ENCODE measurements at places on chromosomes 3 and 15.

- no peak for DNase-seq
Observed at GRCh38 chr15:48547286-48547685, 98.2 kb downstream of the FBN1 start.

DNA sequence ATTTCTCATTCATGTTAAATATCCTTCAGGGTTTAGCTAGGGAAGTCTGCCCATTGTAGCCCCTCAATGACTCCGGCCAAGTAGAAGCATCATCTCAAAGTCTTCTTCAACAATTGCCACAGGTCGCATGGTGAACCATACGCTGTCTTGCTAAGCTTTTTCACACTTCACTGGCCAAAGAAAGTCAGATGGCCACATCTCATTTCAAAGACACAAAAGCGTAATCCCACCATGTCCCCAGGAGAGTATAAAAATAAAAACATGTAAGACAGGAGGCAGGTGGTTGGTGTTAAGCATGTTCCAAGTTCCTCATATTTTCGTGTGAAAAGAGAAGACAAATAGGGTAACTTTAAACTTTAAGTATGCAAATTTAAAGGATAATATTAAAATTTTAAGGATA, 147.4 kb downstream of the ERC2 start:
- no peak for DNase-seq

DNA sequence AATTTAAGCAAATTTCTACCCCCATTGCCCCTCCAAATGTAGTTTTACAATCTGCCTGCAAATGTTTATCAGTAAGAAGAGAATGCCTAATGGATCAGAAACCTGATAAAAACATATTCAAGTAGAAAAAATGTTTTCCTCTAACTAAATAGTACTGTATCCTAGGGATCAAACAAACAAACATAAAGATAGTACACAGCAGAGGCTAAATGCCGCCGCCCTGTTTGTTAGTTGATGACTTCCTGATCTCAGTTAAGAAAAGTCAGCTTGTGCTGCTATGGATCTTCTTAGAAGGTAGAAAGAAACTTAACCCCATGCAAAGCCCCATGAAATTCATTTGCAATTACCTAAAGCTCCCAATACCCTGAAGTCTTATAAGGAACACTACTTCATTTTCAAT, 387.3 kb upstream of the THBS1 start:
- no peak for DNase-seq

GRCh38 chr3:8215821-8216220, 285.8 kb upstream of the LMCD1 start:
- no peak for DNase-seq

- no peak for DNase-seq
Observed at GRCh38 chr15:69916169-69916785, 181.4 kb downstream of the TLE3 start.

GRCh38 chr3:57128826-57129667, 36.1 kb downstream of the IL17RD start:
- no peak for DNase-seq

GRCh38 chr15:51132384-51133139, 37.9 kb upstream of the TNFAIP8L3 start:
- peak; percentile 46 for DNase-seq

DNA sequence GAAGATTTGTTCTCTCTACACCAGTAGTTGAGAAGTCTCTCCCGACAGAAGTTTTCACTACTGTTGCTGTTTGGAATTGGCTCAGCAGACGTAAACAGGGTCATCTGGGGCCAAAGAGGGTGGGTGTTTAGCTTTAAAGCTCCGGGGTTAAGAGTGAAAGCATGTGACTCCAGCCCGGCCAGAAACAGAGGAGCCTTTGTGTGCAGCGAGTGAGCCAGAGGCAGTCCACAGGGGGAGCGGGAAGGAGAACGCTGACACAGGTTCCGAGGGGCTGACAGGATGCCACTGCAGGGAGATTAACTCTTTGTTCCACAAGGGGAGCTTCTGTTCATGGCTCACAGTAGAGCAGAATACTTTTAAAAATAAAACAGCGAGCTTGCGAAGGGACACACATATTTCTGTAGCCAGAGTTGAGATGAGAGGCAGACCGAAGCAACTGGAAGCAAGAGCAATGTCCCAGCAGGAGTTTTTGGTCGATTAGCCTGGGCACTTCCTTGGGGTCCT, 26.9 kb downstream of the BMF start:
- DNase-seq: no peak

DNA sequence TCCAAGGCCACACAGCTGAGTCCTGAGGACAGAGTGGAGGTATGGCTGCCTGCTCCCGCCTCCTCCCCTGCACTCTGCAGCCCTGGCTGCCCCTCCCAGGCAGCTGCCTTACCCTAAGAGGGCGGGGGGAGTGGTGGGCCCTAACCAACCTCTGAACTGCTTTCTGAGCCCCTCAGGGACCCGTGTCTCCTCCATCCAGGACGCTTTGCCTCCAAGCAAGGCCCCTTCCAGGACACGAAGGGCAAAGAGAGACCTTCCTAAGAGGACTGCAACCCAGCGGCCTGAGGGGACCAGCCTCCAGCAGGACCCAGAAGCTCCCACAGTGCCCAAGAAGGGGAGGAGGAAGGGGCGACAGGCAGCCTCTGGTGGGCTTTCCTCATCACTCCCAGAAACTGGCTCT, 7.6 kb downstream of the NEIL1 start:
- DNase-seq: no peak

GRCh38 chr15:65512807-65513416, 4.6 kb downstream of the DPP8 start:
- DNase-seq: no peak

- no peak for DNase-seq
Observed at GRCh38 chr3:17771177-17772017, 29.0 kb upstream of the TBC1D5 start.

- DNase-seq: no peak
Observed at GRCh38 chr3:61627768-61628185, 66.4 kb downstream of the PTPRG start.

- no peak for DNase-seq
Observed at GRCh38 chr3:138684396-138684795, 75.8 kb downstream of the FAIM start.

GRCh38 chr3:153373606-153374005, 211.6 kb downstream of the RAP2B start:
- DNase-seq: peak; percentile 41

DNA sequence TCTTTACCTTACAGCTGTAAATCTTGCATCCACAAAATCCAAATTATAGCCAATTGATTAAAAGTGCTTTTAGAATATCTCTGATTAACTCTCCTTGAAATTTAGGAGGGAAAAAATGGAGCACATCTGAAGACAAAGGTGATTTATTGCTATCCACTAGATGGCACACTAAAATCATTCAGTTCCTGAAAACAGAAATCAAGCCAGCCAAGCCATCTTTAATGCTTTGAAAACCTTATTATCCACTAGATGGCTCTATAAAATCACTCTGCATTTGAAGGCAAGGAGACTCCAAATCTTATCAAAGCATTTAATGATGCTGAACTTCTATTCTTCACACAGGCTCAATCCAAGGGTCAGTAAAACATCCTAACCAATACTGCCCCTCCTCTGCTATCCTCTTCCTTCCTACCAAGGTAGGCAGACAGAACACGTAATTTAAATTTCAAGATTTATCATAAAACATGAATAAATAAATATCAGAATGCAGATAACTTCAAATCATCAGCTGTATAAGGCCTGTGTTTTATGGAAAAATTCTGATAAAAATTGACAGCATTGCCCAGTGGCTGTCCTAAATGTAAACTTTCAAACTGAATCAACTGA, 48.4 kb downstream of the GOLIM4 start:
- peak; percentile 91 for DNase-seq

DNA sequence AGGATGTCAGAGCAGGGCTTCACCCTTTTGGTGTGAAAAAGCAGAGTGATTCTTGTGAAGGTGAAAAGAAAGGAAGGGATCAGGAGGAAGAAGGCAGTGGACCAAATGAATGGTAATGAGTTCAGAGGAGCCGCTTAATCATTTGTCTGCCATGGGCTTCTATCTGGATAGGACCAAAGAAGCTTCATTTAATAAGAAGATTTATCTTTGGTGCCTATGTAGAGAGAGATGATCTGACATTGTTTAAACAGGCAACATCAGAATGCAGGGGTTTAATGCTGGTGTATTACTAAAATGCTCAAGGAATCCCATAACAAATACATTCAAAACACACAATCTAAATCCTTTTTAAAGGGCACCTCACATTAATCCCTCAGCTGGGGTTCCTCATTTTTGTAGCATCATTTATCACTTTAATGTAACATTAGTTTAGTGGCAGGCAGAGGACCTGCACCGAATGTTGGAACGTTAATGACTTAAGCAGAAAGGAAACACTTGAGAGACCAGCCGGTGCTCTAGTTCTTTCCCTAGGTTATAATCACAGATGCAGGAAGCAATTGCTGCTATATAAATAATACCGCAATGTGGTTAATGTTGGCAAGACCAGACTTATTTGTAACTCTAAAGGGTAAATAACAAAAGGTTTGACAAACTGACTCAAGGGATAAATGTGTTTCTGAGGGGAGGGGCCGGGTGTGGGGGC, 27.9 kb upstream of the IL1RAP start:
- DNase-seq: peak; percentile 10

DNA sequence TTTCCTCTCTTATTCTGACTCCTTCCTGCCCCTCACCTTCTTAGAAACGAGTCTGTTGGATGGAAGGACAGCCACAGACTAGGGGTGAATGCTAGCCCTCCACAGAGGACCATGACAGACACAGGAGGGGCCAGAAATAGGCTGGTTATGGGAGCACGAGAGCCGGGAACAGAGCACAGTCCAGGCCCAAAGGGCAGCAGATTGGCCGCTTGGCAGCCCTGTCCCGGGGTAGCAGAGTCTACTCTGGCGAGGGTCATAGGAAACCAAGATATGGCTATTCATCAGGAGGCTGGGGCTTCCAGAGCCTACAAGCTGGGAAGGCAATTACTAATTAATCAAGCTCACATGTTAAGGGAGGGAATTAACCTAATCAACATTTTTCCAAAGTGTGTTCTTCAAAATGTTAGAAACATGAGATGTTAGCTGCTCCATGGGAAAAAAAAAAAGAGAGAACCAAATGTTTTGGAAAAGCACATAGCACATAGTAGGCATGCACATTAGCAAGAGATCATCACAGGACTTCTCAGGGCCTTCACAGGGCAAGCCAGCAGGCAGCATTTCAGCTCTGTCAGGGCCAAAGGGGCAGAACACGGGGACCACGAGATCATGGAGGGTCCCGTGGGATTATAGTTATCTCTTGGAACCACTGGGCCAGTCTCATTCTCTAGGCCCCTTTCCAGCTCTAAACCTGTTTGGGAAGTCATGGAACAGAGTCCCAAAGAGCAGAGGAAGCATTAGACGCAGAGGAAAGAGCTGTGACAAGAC, 13.3 kb downstream of the SEMA3G start:
- no peak for DNase-seq

DNA sequence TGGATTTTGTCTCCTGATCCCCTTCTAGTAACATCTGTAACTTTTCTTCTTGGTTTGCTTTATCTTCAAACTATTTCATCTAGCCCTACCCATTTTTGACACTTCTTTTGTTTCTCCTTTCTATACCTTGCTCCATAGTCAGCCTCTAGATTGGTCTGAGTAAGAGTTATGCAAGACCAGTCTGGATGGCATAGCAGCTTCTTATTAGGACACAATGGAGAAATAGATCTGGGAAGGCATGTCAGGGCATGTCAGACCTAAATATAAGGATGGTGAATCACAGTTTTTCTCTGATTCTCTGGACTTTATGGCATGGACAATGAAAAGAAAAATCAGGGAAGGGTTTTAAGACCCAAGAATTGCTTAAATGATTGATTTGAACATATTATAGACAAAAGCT, 452.5 kb downstream of the RAP2B start:
- DNase-seq: no peak

DNA sequence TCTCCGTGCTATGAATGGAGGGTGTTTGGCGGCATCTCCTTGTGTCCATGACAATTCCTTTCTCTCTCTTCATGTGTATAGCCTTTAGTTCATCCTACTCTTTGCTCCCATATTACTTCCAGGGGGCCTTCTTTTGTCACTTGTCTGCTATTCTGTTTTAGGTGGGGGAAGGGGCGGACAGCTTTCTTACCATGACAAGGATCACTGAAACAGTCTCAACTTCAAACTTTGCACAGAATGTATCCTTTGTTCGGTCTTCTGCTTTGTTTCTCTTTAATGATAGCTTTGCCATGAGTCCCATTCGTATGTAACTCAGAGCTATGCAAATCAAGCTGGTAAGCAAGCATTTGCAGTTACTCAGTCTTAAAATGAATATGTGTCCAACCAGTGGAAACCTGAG, 294.2 kb downstream of the TIGIT start:
- no peak for DNase-seq
